ENCODE measurements at places on chromosomes 12 and 14.

DNA sequence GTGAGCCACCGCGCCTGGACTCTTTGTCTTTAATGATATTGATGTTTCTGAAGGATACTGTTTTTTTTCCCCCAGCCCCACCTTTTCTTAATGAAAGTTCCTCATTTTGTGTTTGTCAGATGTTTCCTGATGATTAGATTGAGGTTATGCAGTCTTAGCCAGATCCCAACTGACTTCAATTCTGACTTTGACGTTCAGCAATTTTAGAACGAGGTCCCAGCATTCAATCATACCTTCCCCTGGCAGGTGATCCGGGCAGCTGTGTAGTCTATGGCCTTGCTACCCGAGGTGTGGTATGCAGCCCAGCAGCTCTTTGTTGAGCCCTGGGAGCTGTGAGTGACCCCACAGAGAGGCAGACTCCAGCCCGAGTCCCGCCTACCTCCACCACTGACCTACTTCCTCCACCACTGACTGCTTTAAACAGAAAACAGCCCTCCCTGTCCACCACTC, 82.7 kb downstream of the LGMN start:
- no peak for DNase-seq

- DNase-seq, result no peak
Measured at GRCh38 chr14:100887728-100888335, 15.7 kb downstream of the RTL1 start.

- no peak for DNase-seq
Measured at GRCh38 chr12:113267621-113268020, 46.4 kb downstream of the TPCN1 start.

- peak; percentile 69 for DNase-seq
Measured at GRCh38 chr12:122888232-122888752, 7.6 kb downstream of the VPS37B start.

All from cerebellum (tissue), 4 donors.